ELF-1 (cell line): ENCODE measurements at places on chromosomes 2 and 18.

GRCh38 chr2:75324861-75325284, 125.6 kb upstream of the TACR1 start:
- DNase-seq: no peak

- no peak for DNase-seq
Measured at GRCh38 chr2:10887476-10887875, 24.3 kb upstream of the KCNF1 start.

DNA sequence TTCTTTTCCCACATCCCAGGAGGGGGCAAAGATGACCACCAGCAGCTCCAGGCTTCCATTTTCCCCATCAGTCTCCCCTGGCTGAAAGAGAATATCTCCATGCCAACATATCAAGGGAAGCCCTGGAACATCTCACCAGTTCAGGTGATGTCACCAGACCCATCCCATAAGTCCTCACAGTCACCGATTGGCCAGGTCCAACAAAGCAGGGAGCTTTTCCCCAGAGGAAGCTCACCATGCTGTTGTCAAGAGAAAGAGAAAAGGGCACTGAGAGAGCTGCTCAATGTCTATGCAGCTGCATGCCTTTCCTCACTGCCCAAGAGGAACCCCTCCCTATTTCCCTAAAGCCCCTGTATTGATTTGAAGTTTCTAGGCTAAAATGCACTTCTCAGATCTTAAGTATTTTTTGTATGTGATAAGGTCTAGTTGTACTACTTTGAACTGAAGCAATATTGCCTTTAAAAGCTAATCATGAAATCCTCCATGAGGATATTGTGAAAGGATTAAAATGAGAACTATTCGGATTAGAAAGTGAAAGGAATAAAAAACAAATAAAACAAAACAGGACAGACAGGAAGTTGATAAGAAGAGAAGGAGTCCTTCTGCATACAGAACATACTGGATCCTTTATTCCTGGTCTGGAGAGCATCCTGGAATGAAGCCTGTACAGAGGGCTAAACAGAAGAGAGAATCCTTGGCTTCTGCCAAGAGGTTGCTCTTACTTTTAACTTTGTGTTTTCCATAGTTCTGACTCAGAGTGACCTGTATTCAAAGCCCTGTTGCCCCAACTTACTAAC, 45.2 kb upstream of the CTIF start:
- DNase-seq: no peak

DNA sequence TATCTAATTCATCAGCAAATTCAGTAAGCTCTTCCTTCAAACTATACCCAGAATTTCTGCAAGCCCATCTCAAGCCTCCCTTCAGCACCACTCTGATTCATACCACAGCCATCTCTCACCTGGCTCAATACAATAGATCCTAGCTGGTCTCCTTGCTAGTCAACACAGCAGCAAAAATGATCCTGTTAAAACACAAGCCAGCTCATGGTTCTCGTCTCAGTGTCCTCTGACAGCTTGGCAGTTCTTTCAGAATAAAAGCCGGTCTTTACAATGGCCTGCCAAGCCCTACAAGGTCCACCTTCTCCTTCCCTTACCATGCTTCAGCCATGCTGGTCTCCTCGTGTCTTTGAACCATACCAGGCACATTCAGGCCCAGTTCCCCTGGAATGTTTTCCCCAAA, 296.9 kb upstream of the RND3 start:
- DNase-seq: no peak

GRCh38 chr2:114127372-114127771, 237.5 kb downstream of the ACTR3 start:
- DNase-seq: no peak

- DNase-seq: no peak
Measured at GRCh38 chr2:143279672-143280071, 150.5 kb downstream of the ARHGAP15 start.

GRCh38 chr2:45918463-45919159, 267.1 kb downstream of the PRKCE start:
- no peak for DNase-seq

GRCh38 chr2:173858291-173858731, 106.9 kb downstream of the SP3 start:
- DNase-seq: no peak

- DNase-seq: no peak
Measured at GRCh38 chr2:159942146-159942545, 120.3 kb downstream of the PLA2R1 start.

- DNase-seq: no peak
Measured at GRCh38 chr2:8247905-8248622, 433.8 kb upstream of the ID2 start.

- DNase-seq: no peak
Measured at GRCh38 chr2:144279165-144279564, 240.8 kb downstream of the ZEB2 start.

GRCh38 chr2:124666976-124667375, 641.9 kb downstream of the CNTNAP5 start:
- DNase-seq: no peak

DNA sequence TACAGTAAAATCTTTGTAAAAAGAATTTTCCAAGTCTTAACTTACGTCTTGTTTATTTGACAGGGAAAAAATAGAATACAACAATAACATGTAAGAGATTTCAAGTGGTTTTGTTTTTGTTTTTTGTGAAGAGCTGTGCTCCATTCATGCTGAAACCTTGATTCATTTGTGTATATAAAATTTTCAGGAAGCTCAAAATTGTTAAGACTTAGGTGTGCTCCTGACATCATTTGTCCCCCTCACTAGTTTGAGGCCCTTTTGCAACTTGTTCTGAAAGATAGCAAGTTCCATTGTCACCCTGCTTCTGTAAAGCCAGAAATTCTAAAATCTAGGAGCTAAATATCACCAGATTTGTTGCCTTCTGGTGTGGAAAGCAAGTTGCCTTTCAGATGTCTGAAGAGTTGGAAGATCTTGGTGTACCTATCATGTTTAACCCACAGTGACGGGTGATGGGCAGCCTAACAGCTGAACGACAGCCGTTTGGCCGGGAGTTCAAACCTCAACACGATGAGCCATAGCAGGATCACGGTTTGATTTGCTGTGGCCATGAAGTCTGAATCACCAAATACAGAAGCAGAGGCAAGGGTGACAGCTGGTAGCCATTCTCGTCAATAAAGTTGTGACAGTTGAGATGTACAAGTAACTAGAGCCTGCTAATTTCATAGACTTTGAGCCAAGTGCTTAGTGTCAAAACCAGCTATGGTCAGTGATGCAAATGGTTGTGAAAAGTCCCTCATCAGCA, 205.5 kb upstream of the SP5 start:
- DNase-seq: no peak

GRCh38 chr2:138219961-138220360, 255.7 kb downstream of the HNMT start:
- no peak for DNase-seq

- DNase-seq: peak; percentile 89
Measured at GRCh38 chr2:175004980-175005732, at the start of gene CHN1. TSS of gene CHN1 (minus strand) at chr2:175005381. CDS start at chr2:175004912, 469 bp downstream.

DNA sequence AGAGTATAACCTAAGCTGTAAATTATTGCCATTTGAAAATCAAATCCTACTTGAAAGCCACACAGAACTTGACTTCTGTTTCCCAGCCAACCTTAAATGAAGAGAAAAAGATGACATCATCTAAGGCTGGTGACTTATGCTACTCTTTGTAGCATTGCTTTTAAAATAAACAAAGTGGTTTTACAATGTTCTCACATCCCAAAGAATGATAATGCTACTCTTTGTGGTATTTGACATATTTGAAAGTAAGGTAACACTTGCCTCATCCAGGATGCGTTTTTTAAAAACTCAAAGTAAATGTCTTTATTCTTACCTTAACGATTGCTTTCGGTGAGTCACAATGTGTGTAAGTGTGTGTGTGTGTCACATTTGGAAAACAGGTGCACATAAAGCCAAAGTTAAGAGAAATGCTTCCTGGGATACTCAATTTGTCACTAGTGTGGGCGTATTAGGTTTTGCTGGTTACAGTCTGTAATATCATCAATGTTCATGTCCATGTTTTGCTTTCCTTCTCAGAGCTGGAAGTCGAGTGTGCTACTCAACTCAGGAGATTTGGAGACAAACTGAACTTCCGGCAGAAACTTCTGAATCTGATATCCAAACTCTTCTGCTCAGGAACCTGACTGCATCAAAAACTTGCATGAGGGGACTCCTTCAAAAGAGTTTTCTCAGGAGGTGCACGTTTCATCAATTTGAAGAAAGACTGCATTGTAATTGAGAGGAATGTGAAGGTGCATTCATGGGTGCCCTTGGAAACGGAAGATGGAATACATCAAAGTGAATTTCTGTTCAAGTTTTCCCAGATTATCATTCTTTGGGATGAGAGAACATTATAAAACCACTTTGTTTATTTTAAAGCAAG, 2.6 kb downstream of the PMAIP1 start:
- no peak for DNase-seq

- DNase-seq: no peak
Measured at GRCh38 chr2:233426619-233427342, 72.5 kb downstream of the DGKD start.

- no peak for DNase-seq
Measured at GRCh38 chr18:52588931-52589330, 248.9 kb downstream of the DCC start.

GRCh38 chr2:200689115-200689514, 103.3 kb downstream of the AOX1 start:
- DNase-seq: no peak

DNA sequence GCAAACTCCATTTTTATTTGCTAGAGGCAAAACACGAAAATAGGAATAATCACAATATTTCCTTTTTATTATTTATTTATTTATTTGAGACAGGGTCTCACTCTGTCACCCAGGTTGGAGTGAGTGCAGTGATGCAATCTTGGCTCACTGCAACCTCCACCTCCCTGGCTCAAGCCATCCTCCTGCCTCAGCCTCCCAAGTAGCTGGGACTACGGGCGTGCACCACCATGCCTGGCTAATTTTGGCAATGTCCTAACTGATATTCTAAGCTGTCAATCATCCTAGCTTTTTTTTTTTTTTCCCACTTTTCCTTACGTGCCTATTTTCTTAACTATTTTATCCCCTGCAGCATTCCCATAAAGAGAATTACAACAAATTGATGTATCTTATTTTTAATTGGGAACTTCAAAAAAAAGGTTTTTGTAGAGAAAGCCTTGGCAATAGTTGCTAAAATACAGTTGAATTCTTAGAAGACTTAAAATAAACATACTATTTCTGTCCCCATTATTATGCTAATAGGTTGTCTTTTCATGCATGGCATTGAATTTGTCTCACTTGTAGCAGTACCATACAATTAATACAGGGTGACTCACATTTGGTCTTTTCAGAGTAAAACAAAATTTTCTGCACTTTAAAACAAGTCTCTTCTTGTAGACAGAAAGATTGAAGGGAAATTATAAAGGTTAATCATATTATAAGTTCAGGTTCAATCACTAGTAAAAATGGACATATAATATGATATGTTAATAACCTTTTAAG, 153.5 kb downstream of the SLC39A10 start:
- no peak for DNase-seq

DNA sequence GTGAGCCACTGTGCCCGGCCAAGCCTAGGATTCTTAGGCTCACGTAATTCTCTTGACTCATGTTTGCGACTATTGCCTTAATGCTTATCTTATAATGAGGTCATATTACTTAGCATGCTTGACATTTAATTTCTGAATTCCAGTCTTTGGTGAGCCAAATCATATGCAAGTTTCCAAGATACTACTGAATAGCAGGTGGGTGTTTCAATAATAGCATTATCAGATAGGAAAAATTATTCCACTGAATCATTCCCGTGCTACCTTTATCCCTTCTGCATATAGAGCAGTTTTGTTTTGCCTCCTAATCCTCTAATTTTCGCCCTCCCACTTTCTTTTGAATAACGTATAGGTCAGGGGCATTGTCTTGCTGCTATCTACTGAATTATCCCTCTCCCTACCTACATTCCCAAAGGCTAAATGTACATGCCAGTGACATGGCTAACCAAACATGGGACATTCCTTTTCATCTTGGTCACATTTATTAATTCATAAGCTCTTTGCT, 4.9 kb downstream of the DAW1 start:
- no peak for DNase-seq
